CD8-positive, alpha-beta memory T cell (primary cell): ENCODE measurements at places on chromosomes 7 and 10. TPM values are rescaled to one million over a fixed set of nuclear protein-coding genes. Genes with fewer than 3 reads are reported as not detected.

The GJD4 gene
- not detected for polyA plus RNA-seq

The LOXL4 gene
- polyA plus RNA-seq = 0.43 TPM

DNA sequence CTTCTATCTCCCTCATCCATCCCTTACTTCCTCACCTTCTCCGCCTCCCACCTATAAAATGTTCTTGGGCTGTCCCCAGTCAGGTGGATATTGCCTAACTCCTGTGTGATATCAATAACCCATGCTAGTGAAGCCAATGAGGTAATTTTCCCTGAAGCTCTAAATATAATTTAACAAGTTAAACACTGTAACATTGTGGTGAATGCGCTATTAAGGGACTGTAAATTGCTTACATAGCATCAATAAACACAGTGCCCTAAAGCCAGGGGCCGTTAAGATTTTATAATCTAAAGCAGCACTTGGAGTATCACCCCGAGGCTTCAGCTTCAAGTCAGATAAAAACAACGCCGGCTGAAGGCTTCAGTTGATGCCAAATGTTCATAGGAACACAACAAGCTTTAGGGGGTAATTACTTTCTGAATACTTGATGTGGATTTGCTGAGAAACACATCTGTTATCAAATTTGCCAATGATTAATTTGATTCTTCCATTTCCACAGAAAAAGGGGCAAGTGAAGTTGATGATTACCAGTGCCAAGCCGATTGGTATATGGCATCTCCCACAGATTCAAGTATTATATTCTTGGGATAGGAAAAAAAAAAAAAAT is 138.4 kb downstream of the CREB5 start:
- no peaks in the 10 kb centered on the region for H3K4me1 ChIP-seq
- H3K36me3 ChIP-seq = no peaks in the 10 kb centered on the region
- DNase-seq = no peak

DNA sequence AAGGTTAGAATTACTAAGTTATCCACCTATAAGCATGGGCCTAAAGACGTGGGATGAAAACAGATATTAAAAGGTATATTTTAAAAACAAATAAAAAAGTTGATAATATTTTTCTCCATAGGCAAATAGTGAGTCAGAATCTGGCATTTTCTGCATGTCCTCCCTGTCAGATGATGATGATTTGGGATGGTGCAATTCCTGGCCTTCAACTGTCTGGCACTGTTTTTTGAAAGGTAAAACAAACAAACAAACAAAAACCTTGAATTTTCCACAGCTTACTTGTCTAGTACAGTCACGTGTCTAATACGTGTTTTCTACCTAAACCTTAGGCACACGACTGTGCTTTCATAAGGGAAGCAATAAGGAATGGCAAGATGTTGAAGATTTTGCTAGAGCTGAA is 17.4 kb downstream of the HBP1 start:
- H3K36me3 ChIP-seq = peaks cover 67% of the 10 kb centered on the region
- H3K4me1 ChIP-seq = no peaks in the 10 kb centered on the region
- no peak overlapping the region for H3K27ac ChIP-seq
- DNase-seq = no peak

DNA sequence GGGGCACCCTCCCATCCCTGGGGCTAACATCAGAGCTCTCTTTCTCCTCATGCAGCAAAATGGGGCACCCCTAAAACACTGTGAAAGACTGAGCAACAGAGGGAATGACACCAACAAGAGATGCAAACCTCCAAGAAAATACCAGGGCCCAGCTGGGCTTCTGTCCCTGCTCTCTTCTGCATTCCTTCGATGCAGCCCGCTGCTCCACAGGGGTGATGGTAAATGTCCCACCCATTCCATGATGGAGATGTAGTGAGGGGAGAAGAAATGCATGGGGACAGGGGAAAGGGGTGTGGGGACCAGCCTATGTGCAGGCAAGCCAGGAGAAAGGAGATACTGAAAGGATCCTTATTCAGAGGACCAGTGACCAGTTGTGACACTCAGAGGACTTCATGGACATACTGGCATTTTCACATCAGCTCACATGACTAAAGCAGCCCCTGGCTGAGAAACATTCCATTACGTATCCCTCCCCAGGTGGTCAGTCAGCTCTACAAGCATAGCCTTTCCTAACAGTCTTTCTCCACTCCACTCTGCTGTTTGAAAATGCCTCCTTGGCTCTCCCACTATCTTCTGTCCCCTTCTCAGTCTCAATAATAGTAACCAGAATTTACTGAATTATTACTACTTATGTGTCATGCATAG is 13.3 kb downstream of the SORBS1 start:
- DNase-seq = no peak
- no peak overlapping the region for H3K4me3 ChIP-seq
- no peaks in the 10 kb centered on the region for H3K4me1 ChIP-seq
- H3K27me3 ChIP-seq = no peaks in the 10 kb centered on the region
- no peak overlapping the region for H3K27ac ChIP-seq
